ENCODE measurements at places on chromosomes 16 and 17.

DNA sequence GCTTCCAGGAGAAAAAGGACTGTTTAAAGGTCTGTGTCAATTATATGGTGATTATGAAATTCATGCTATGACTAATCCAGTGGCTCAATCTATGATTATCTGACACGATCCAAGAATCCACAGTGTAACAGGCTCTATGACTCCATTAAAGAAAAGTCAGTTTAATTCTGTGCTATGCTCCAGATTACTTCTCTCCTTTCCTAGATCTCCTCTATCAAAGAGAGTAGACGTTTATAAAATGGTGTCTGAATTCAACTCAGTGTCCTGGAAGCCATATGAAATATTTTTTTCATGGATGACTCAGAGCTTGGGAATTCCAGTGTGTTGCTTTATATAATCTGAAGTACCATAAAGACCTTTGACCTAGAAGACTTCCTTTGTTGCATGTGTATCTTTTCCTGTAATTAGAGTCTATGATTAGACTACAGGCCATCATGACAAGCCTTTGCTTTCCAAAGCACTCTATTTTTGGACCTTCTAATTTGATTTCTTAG is 27.0 kb upstream of the NF1 start:
- peak; percentile 80 for ATAC-seq

DNA sequence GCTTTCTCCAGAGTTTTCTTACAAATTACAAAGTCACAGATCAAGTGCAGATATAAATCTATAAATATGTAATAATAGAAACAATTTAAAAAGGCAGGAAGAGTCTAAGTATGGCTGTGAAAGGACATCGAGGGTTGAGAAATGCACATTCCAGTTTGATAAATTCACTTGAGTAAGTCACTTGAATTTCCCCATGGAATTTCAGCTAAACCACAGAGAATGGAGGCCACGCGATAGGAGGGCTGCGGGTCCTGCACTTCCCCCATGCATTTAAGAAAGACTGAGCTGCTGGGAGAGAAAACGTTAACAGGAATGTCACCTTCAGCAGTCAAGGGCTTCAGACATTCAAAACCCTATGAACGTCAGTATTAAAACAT is 6.1 kb upstream of the MXRA7 start:
- ATAC-seq = peak; percentile 61

DNA sequence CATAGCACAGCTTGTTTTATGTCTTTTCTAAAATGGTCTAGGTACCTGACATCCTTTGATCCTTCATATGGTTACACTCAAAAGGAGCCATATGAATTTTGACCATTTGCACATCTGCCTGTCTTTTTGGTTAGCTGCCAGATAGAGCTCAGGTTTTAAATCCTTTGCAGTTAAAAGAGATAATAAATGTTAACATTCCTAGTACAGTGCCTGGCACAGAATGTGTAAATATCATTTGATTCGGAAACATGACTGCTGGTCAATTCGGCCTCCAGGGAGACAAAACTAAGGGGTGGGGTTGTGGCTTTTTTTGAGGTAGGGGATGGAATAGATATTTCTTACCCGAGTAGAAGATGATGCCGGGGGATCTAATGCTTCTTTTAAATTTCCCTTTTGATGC is 64.2 kb downstream of the FTO start:
- no peak for ATAC-seq

- ATAC-seq = no peak
Observed at GRCh38 chr17:59331929-59332748, 684 bp downstream of the YPEL2 start.

GRCh38 chr16:78390508-78391324 is 291.3 kb downstream of the WWOX start:
- ATAC-seq = no peak

DNA sequence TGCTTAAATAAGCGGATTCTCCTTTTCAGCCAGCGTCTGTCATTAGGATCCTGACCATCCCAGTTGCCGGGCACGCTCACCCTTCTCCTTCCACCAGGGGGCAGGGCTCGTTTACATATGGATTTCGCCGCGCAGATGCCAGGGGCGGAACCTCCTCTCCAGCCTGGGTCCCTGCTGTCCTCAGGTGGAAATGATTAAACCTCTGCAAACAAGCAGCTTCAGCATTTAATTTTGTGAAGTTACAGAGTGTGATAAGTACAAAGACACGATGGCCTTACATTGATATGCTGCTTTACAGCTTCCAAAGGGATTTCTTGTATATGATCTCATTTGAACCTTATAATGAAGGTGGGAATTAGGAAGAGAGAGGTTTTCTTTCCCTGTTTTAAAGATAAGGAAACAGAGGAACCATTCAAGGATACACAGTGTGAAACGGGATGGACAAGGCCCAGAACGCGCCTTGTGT is 3.9 kb upstream of the KRT28 start:
- ATAC-seq = peak; percentile 99

DNA sequence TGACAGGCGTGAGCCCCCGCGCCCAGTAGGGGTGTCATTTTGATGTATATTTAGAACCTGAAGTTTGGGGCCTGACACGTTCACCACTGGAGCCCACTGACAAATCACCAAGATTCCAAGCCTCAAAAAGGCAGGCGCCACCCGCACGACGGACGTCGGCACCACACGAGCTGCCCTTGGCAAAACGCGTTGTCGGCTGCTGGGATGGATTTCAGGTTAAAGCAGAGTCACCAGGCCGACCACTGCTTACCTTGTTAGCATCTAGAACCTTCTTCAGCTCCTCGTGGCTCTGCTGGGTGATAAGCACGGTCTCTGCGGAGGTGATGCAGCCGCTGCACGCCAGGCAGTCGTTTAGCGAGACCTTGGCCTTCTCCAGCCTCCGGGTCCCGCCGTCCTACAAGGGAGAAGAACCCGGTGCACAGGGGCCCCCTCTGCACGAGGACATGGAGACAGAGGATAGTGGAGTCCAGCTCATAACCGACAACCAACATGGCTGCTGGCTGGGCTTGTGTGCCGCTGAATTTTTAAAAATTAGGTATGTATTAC is 3.8 kb downstream of the CIAO3 start:
- ATAC-seq = no peak

- no peak for ATAC-seq
Observed at GRCh38 chr16:76614269-76614668, 337.1 kb downstream of the CNTNAP4 start.

- no peak for ATAC-seq
Observed at GRCh38 chr16:6600167-6600566, 732.5 kb upstream of the RBFOX1 start.
